Naive thymus-derived CD8-positive, alpha-beta T cell (primary cell): ENCODE measurements at places on chromosomes 5 and 9.

DNA sequence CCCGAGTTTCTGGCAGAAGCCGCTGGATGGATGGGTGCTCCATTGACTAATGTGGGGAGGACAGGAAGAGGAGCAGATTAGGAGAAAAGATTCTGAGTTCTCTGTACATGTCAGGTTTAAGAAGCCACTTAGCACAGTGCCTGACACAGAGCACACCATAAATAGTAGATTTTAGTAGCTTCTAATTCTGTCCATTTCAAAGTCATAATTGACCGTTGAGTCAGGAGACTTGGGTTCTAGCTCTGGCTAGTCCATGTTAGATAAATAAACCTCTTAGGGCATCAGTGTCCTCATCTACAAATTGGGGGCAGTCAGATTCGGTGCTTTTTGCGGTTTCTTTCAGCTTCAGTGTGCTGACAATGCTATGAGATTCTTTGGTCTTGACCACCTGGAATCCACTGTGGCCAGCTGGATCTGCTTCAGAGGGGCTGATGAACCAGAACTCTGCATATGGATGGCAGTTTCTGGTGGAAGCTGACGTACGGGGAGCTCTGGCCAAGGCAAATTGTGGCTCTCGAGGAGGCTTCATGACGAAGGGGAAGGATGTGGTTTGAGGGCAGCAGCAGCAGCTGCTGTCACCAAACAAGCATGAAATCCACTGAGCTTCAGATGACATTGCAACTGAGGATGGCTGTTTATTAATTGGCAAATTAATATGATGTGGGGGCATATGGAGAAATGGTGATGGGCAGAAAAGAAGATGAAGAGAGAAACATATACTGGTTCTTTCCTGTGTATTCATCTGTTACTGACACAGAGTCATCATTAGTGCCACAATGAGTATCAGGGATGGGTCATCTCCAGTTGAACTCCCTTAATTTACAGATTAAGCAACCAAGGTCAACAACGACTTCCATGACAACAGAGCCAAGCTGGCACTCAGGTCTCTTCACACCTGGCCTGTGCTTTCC is 134.4 kb downstream of the AOPEP start:
- DNase-seq: peak; percentile 76

GRCh38 chr5:31116466-31117031 is 76.9 kb upstream of the CDH6 start:
- no peak for DNase-seq

GRCh38 chr9:73446306-73446705 is 294.6 kb downstream of the ANXA1 start:
- DNase-seq: no peak

GRCh38 chr9:131776473-131776872 is 36.6 kb upstream of the RAPGEF1 start:
- DNase-seq: no peak

GRCh38 chr5:97752871-97753270 is 569.8 kb upstream of the RIOK2 start:
- DNase-seq: no peak

DNA sequence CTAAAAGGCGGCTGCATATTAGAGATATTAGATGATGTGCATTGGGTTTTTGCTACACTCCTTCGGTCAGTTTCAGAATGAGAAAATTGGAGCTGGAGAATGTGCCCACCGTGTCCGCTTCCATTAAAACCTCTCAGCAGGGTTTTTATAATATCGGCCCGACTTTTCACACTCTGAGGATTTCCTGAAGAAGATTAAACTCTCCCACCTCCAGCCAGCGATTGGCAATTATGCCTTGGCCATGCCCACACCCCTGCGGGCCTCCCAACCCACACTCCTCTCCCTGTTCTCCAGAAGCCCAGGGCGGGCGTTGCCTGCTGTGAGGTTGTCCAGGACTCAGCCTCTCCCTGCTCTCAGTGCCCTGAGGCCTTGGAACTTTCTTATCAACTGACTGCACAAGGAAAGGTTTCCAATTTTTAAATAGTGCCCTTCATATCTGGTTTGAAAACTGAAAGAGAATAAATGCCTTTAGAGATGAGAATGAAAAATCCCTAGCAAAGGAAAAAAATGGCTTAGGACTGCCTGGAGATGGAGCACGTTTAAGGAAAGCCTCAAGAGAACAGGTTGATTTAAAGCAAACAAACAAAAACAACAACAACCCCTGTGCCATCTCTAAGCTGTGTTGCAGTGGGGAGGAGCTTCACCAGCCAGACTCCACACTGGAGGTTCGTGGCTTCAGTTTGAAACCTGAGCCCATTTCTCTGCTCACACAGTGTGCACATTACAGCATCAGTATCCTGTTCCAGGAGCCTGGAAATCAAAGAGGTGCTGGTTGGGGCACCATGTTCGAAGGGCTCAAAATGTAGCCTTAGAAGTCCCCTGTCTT is 292.9 kb downstream of the NSG2 start:
- no peak for DNase-seq

DNA sequence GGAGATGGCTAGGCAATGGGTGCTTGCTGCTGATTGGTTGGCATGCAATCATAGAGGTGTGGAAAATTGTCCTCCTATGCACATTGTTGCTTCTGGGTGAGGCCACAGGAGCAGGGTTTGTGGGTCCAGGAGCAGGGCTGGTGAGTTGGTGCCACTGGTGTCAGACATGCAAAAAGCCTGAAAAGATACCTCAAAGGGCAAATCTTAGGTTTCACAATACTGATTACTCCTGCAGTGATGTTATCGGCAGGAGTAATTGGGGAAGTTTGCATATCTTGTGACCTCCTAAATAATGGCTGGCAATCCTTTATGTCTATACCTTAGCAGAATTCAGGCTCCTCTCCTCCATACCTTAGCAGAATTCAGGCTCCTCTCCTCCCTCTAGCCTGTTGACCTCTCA is 25.2 kb downstream of the SLC25A48 start:
- no peak for DNase-seq

GRCh38 chr5:76196886-76197489 is 113.8 kb downstream of the SV2C start:
- DNase-seq: no peak

DNA sequence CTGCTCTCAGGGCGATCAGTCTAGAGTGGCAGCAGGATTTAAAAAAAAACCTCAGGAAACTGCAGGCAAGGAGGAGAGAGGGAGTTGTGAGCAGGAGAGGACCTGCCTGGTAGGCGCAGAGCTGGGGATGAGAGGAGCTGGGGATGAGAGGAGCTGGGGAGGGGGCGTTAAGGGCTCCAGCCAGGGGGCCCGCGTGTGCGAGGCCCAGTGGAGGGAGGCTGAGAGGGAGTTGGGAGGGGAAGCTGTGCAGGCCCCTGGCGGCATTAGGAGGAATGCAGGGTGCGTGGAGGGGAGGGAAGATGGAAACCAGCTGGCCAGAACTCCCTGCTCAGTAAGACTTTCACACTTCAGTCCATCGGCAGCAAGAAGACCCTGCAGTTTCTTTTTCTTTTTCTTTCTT is 45.2 kb upstream of the HMCN2 start:
- no peak for DNase-seq

DNA sequence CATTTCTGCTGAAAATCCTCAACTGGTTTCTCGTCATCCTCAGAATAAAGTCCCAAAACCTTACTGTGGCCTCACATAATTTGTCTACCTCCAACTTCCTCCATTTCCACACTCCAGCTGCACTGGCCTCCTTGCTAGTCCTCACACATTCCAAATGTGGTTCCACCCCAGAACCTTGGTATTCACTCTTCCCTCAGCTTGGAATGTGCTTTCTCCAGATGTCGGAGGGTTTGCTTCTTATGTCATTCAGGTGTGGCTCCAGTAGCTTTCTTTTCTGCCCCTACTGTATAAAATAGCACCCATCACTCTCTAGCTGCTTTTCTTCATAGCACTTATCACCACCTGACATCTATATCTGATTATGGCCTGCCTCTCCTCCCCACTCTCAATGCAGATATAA is 102.5 kb upstream of the IFNK start:
- DNase-seq: no peak

DNA sequence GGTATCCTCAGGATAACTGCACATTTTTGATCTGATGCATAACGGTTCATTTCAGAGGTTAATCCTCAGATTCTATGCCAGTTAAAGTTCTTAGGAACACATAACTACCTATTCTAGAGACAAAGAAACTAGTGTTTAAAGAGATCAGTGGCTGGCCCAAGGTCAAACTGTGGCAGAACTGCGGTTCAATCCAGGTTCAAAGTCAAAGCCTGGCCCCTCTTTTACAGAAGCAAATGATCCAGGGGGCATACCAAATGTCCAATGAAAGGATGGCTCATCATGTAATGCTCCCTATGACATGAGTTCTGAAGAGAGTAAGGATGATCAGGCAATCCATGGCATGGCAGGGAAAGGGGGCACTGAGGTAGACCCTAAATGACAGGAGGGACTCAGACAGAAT is 283.3 kb downstream of the SPOCK1 start:
- no peak for DNase-seq

GRCh38 chr9:71285191-71285656 is 163.8 kb upstream of the TRPM3 start:
- peak; percentile 15 for DNase-seq

DNA sequence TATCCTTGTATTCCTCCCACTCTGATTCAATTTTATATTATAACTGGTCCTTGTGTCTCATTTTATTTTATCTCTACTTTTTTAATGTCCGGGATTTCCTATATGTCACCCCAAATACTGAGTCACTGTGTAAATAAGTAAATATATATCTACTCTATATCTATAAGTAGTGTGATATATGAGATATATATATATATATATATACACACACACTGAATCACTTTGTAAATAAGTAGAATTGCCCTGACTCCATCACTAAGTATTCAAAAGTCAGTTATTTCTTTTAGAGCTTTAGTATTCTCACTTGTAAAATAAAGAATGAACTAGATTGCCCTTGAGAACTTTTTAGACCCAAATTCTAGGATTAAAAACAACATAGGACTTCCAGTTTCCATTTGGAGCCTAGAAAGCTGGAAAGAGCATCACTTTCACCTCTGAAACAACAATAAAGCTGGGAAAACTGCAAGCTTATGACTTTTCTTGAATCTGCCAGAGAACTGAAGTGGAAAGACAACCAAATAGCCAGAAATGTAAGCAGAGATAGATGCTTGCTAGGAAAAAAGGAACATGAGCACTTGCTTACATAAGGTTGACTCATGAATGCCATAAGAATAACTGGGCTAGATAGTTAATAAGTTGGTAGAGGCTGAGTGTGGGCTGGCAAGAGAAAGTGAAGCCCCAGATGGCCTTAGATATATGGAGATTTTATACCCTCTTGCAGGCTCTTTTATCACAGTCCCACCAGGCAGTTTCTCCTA is 171.1 kb upstream of the TLX3 start:
- DNase-seq: no peak

- DNase-seq: no peak
These were observed 152.8 kb downstream of the OLFM1 start for GRCh38 chr9:135240222-135240621.

GRCh38 chr9:113298311-113298710 is 4.9 kb downstream of the RNF183 start:
- no peak for DNase-seq

DNA sequence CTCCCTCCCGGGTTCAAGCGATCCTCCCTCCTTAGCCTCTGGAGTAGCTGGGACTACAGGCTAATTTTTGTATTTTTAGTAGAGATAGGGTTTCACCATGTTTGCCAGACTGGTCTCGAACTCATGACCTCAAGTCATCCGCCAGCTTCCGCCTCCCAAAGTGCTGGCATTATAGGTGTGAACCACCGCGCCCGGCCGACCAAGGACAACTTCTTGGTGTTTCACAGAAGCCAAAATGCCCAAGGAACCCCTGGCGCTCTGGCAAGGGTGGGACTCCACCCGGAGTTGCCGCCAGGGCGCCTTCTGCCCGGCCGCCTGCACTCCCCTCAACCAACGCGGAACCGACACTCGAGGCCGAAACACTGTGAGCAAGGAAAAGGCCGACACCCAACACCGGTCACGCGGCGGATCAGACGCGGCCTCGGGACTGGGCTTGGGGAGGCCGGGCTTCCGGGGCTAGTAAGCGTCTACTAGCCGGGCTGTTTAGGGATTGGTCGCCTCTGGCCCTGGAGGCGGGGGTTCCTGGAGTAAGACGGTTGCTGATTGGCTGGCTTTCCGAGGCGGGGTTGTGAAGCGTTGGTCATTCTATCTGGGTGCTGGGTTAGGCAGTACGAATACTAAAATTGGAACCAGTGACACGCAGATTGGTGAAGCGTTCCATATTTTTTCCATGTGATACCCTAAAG is 7.7 kb upstream of the CFAP157 start:
- DNase-seq: peak; percentile 79

DNA sequence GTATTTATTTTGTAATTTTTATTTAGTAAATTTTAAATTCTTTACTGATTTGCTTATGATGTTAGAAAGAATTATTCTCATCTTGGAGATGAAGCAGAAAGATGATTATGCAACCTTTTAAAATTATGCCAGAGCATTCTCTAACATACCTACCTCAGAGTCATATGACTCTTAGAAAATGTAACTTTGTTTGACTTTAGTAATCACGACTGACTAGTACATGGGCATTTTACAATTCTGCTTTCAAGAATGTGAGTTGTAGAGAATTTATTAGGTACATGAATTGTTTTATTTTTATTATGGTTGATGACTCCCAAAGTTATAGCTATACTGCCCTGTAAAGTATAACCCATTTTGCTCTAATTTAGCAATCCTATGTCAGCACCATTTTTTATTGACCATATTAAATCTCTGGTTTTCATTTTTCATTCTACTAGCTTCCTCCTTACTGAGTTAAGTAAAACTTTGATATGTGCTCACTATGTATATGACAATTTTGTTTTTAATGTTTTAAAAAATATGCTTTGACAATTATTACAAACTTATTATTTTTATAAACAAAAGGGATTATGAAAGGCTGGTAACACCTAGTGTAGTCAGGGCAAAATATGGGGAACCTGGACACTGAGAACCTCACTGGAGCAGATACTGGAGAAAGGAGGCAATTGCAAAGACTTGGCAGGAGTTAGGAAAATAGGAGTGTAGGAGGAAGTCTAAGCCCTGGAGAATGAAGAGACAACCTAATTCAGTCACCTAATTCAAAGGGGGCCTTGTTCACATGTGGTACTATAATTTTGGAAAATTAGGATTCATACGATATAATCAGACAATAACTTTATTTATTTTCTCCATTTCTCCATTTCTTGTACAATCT is 249.7 kb upstream of the DAB2 start:
- no peak for DNase-seq

DNA sequence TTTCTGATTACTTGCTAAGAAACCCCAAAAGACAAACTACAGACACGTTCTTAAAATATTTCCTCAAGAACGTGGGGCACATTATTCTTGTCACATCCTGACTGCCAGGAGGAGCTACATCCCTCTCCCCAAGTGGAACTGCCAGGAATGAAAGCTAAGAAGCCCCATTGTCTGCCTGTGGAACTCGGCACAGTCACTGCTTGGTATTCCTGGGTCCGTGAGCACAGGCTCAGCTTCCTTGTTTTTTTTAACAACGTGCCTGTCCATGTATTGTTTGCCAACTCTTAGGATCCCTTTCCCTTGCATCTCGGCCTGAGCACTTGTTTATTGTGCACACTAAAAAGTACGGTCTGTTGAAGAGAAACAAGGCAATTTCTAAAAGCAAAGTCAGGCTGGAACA is 47.0 kb upstream of the SELENOP start:
- DNase-seq: no peak
